Left hindlimb (tissue), 1 donor: ENCODE measurements at places on chromosomes 2 and 18.
A peak's percentile ranks its signal among the peaks of the same experiment; 100 is the strongest.

DNA sequence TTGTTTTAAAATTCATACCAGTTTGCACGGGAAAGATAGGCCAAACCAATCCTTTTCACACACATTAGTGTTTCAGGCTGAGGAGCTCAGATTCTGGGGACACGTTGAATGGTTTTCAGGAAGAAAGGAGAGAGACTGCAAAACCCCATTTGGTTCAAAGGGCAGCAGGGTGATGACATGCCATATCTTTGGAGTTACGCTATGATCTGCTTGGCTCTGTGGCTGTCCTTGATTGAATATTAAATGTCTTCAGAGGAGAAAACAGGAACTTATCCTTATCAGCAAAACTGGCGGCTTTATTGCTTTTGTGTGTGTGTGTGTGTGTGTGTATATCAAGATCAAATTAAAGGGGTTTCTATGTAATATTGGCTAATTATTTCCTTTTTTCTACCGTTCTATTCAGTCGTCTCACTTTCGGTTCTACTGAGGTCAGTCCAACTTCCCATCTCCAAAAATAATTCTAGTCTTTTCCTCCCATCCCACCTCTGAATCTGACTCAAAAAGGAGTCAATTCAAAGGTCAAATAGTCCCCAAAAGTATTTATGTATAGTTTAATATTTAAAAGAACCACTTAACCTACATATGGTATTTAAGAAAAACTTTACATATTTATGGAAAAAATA, 292.9 kb upstream of the CCDC68 start:
- no peak for DNase-seq

- DNase-seq = no peak
These were observed 157.6 kb upstream of the CCDC68 start for GRCh38 chr18:55116863-55117262.

GRCh38 chr18:37448946-37449345, 116.7 kb downstream of the CELF4 start:
- no peak for DNase-seq

DNA sequence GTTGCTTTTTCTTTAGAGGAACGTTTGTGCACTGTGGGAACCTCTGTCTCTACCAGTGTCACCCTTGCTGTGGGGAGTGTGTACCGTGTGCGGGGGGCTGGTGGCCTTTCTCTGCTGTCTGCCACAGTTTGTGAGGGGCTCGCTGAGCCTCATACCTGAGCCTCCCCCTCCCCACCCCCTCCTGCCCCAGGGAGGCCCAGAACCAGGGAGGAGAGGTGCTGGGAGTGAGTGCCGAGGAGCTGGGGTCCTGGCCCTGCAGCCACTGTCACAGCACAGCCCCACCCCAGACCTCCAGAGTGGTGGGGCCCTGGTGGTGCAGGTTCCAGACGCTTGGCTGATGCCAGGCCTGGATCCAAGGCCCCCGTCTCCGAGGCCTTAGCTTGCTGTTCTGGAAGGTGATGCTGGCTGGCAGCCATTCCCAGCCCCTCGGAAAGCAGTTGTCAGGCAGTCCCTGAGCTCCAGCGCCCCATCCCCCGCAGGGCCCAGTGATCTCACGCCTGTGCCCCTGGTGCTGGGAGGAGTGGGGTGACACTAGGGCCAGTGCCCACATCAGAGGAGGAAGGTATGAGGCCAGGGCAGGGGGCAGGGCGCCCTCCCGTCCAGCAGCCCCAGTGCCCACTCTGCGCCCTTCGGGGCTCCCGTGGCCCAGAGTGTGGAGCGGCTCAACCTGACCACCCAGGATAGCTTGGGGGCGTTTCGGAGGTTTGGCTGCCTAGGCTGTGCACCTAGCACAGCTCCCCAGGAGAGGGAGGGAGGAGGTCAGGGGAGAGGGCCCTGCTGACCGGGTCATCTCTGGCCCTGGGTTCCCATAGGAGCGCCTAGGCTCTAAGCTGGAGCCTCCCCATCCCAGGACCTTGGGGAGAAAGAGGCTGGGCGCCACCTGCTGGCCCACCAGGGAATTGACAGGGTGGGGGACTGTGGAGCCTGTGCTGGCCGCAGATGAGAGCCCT, 53.0 kb upstream of the ALPP start:
- DNase-seq = peak; percentile 40

- no peak for DNase-seq
These were observed 909.4 kb upstream of the GYPC start for GRCh38 chr2:125746321-125747164.

- peak; percentile 80 for DNase-seq
These were observed 67.5 kb downstream of the EMILIN2 start for GRCh38 chr18:2914185-2914880.

- DNase-seq = no peak
These were observed 113.4 kb upstream of the CYP26B1 start for GRCh38 chr2:72261076-72261475.

GRCh38 chr2:216932113-216932862, 72.4 kb upstream of the TNP1 start:
- no peak for DNase-seq

GRCh38 chr2:8551622-8552074, 130.2 kb upstream of the ID2 start:
- DNase-seq = no peak

DNA sequence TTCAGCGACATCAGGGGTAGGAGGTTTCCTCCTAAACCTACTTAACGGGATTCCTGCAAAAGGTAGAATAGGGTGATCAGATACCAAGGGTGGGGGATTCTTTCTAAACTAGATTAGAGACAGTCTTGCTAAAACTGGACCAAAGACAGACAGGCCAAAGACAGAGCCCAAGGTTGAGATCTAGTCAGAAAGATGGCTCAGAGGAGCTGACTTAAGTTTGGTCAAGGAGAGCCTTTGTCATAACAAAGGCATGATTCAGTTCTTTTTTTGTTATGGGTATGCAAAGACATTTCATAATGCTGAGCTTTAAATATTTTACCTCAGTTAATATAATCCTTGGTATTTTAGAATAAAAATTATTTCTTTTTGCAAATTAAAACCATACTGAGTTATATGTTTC, 17.8 kb upstream of the GPR75 start:
- DNase-seq = no peak

DNA sequence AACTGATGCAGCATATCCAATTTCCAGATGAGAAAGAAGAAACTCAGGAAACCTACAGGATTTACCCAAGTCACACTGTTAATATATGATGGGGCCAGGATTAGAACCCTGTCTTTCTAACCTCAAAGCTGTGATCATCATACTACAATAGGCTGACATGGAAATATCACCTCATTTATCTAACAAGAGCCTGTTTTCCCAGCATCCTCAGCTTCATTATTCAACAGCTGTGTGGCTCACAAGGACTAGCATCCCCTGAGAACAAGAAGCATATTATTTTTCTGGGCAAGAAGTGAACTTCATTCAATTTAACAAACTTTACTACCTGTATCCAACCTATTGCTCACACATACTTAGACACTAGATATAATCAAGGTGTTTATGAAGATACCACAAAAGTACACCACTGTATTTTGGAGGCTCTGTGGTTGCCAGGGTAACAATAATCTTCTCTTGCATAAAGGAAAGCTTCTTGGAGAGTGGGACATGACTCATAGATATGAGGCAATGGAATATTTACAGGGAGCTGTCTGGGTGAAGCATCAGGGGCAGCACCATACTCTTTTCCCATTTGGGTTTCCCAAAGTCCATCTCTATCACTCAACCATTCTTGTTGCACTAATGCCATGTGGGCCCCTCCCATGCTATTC, 218.2 kb downstream of the RAD51AP2 start:
- no peak for DNase-seq

DNA sequence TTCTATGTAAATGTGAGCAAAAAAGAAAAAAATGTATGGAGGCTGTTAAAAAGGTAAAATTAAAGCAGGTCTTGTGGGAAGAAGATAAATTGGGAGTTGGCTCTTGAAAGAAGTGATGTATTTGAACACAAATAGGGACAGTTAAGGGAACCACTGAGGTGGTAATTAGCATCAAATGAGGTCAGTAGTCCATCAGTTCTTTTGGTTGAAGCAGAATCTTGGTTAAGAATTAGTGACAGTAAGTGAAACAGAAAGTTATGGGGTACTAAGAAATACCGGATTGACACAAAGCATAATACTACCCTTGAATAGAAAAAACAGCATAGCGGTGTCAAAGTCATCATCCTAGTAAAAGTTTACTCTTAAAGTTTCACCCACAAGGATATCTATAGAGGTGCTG, 352.6 kb upstream of the VRK2 start:
- DNase-seq = no peak

DNA sequence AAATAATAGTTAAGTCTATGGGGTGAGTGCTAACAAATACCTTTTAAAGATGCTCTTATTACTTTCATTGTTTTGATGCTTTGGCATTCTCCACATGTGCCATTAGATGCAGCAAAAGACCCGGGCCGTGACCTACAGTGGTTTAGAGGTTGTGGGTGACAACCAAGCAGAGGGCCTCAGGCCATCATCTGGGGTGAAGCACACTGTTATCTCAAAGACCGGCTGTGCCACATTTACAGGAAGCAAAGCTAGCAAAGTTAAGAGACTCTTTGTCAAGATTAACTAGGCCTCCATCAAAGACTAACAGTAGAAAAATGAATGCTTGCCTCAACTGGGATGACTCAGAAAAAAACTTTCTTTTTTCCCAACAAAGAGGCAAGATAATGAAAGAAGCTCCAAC, 695.3 kb downstream of the SATB2 start:
- DNase-seq = peak; percentile 73

DNA sequence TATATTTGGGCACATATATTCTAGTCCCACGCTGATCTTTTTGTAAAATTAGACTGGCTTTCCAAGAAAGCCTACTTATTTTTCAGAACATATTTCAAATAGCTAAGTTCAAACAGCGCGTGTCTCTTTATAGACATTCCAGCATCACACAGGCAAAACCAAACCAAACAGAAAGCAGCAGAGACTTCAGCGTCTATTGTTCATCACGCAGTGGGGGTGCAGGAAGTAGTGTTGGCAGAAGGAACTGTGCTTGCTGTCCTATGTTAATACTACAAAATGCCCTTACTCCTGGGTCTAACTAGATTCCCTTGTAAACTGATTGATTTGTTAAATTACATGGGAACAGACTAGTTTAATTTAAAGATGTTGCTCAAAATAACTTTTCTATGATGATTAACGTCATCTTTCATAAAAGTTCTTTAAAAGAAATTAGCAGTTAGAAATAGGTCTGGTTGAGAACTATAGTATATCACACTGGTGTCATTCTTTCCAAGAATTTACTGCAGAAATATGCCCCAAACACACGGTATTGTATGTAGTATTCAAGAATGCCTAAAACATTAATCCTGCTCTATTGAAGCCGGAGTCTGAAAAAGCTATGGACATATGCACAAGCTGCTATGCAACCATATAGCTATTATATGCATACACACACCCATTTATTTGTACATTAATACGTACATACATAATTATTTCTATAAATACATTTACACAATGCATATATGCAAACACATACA, 436.3 kb downstream of the CBLN2 start:
- DNase-seq = no peak

DNA sequence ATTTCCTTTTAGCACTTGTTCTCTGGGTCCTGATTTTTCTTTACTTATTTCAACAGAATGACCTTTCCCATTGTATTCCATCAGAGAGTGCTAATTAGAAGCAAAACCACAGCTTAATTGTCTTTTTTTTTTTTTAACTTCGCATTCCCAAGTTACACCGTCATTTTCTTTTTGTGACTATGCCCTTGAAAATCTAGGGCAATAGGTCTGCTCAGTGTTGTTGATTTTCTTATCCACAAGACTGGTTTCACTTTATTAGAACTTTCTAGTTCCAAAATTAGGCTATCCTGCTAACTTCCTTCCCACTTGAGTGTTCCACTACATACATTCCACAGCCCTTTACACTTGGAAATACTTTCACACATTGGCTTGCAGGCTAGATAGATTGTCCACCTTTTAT, 18.7 kb upstream of the ADAM17 start:
- no peak for DNase-seq

- DNase-seq = no peak
These were observed 74.6 kb downstream of the AGAP1 start for GRCh38 chr2:235568431-235568830.

DNA sequence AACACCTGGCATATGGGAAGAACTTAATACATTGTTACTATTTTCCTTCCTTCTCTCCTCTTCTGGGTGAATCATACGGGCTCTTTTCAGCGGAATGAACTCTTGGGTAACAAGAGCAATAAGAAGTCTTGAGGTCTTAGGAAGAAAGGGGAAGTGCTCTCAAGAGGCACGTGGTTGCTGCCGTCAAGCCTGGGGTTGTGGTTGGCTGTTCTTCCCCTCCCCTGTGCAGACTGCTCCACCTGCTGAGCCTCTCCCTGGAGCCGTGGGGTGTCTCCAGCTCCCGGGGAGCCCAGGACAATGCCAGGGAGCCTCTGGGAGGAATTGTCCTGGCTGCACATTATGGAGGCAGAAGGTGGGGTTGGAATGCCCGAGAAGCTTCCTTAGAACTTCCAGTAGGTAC, 19.4 kb downstream of the TOGARAM2 start:
- no peak for DNase-seq

DNA sequence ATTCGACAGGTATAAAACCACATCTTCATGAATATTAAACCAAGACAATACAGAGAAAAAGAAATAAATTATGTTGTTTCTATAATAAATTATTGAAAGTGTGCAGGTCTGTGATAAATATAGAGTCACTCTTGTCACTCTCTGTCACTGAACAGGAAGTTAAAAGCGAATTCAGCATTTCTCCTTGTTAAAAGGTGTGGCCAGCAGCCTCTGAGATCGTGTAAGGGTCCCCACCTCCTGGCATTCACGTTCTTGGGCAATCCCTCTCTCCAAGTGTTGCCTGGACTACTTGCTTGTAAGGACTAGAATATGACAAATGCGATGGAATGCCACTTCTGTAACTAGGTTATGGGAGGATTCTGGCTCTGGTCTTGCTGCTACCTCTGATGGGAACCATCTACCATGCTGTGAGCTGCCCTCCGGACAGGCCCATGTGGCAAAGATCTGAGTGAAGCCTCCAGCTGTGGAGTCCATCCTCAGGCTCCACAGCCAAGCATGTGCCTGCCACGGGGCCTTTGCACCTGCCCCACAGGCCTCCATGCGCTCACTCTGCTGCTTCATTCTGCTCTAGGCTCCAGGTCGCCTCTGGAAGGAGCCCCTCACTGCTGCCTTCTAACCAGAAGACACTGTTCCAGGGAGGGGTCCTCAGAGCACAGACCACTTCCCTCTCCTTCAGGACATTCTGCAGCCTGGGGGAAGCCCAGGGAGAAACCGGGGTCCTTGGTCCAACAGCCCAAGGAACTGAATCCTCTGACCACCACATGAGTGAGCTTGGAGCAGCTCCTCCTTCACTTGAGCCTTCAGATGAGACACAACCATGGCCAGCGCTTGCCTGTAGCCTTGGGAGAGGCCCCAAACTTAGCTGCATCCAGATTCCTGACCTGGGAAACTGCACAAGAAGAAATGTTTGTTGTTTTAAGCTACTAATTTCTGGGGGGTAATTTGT, 202.9 kb upstream of the HDAC4 start:
- no peak for DNase-seq

- no peak for DNase-seq
These were observed 75.9 kb downstream of the TXNL1 start for GRCh38 chr18:56562479-56562878.

- no peak for DNase-seq
These were observed 450.8 kb downstream of the DLGAP1 start for GRCh38 chr18:4004183-4004829.
